ENCODE measurements at places on chromosomes 12 and 14. TPM values are rescaled to one million over a fixed set of nuclear protein-coding genes. Genes with fewer than 3 reads are reported as not detected.

PLEK2 gene
- 6.5 TPM for total RNA-seq

PRB2 gene
- total RNA-seq: not detected

DNA sequence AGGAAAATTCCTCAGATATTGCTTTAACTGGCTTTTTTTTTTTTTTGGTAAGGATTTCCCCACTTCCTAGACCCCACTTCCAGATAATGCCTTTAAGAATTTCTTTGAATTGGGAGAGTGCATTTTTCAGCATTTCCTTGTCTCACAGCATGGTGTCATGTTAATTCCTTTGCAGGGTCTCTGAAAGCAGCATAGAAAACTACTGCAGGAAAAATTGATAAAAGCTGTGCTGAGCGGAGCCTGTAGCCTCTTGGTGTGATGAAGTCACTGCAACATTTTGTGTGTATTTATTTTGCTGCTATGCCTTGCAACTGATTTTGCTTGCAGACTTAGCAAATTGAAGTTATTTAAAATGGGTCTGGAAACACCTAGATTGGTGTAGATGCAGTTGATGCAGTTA, 2.7 kb downstream of the ANO4 start:
- H3K36me3 ChIP-seq: no peaks in the 10 kb centered on the region
- no peak for DNase-seq
- H3K4me1 ChIP-seq: no peaks in the 10 kb centered on the region

DNA sequence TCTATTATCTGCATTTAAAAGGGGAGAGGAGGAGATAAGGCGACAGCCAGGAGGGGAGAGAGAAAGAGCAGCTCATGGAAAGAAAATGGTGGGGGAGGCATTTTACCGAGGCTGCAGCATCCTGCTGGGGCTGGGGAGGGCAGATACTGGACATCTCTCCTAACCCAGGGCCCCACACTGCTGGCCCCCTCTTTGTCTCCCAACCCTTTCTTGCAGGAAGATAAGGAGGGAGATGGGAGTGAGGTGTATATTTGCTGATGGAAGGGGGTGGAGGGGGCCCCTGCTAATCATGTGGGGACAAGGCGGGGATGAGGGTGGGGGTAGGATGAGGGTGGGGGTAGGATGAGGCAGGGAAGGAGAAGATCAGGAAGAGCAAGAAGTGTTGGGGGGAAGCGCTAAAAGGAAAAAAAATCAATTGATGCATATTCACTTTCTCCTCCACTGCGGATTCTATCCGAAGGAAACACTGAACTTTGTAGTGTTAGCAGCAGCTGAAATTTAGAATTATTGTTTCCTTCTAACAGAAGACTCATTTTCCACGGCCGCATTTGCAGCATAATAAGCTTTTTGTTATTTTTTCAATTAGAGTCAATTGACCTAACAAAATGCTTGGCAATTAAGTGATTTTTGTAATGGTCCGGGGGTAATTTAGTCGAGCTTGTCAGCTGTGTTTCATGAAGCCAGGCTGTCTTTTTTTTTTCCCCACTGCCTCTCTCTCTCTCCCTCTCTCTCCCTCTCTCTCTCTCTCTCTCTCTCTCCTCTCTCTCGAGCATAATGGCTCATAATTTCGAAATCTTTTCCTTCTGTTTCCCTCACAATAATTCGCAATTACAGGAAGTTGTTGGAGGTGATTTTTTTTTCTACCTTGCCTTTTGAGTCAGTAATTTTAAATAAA, 1134.6 kb downstream of the BCL11B start:
- no peaks in the 10 kb centered on the region for H3K27me3 ChIP-seq
- no peak overlapping the region for H3K27ac ChIP-seq
- no peaks in the 10 kb centered on the region for H3K36me3 ChIP-seq
- no peak overlapping the region for H3K4me3 ChIP-seq
